ENCODE measurements at places on chromosomes 5 and 9.

- peak; percentile 50 for DNase-seq
Observed at GRCh38 chr9:15423231-15423985, 732 bp downstream of the SNAPC3 start.

- no peak for DNase-seq
Observed at GRCh38 chr5:154782812-154783592, 27.8 kb downstream of the LARP1 start.

GRCh38 chr9:104895572-104895971 is 32.4 kb downstream of the ABCA1 start:
- no peak for DNase-seq

DNA sequence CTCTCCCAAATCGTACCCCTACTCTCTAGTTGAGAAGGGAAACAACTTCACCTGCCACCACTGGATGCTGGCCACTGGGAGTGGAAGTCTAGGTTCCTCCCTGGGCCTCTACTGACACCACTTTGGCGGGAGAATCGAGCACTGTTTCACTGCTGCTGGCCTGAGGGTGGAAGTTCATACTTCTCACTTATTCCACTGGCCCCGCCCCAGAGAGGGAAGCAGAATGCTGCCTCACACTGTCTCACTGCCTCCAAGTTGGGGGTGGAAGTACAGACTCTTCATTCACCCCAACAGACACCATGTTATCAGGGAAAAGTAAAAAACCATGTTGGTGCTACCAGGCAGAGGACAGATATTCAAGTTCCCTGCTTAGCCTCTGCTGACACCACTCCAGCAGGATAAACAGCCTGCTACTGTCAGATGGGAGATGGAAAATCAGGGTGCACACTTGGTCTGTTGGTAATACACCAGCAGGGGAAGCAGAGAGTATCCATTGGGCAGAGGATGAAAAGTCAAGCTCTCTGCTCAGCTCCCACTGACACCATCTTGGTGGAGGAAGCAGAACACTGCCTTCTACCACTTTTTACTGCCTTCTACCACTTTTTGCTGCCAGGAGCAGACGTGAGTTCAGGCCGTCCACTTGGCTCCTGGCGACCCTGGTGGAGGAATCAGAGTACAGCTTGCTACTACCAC is 159.4 kb downstream of the SIL1 start:
- no peak for DNase-seq
